ENCODE measurements at places on chromosomes 5 and 9.

DNA sequence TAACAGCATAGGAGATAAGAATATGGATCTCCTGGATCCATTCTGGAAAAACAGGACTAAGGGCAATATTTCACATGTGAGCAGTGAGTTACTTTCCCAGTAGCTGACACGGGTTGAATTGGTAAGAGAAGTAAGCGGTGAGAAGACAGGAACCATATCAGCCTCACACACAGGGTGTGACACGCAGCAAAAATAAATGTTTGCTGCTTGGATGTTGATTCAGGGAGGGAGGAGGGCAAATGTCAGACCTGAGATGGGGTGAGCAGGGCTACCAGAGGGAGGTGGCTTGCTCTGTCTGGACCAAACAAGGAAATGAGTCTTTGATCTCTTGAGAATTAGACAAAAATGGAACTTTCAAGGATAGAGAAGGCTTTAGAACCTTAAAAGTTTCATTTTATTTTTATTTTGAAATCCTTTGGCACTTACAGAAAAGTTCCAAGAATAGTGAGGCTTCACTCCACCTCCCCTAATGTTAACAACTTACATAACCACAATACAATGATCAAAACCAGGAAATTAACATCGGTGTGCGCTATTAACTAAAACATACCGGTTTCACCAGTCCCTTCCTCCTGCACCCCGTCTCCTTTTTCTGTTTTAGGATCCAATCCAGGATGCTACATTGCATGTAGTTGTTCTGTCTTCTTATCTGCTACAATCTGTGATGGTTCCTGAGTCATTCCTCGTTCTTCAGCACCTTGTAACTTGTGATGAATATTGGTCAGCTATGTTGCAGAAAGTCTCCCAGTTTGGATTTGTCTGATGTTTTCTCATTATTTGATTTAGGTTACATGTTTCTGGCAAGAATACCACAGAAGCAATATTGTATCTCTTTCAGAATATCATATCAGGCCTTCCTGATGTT lies 20.5 kb upstream of the ARHGEF28 start:
- no peak for DNase-seq

DNA sequence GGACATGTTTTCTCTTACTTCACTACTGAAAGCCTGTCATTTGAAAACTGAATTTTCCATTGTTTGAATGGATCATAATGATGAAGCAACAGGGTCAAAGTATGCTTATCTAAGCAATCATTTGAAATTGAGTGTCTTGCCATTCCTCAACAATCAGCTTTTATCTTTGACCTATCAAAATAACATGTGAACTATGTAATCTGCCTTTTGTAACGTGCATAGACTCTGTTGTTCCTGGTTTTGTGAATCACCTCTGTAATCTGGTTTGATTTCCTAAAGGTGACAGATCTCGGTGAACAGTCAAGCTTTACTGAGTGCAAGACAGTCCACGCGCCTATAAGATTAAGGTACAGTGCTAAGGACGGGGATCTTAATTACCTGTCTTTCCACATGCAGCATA lies 3.3 kb downstream of the MEF2C start:
- DNase-seq: no peak

DNA sequence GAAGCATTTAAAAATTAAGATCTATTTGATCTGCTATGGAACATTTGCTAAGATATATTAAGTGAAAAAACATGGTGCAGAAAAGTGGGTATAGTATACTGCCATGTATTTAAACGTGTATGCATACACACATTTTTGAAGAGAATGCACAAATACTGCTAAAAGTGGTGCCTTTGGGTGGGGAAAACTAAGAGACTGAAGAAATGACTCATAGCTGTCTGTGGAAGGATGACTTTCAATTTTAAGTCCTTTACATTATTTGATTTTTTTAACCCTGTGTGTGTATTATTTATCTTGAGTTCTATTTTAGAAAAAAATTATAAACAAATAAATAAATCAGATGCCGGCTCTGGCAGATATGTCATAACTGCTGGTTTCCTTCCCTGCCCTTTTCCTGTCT lies 120.7 kb upstream of the SLIT3 start:
- no peak for DNase-seq

DNA sequence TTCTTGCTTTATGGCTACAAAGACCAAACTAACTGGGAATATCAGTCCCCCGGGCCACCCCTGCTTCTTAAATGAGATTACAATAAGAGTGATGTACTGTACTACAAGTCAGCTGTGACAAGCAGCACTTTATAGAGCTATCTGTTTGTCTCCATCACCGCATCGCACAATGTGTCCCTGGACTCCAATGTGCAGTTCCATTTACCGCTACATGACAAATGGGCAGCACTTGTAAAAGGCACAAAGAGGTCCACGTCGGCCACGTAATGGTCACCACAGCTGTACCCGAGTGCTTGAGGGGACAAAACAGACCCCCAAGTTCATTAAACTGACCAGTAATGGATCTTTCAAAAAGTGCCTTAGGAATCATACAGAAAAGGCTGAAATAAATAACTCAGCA lies 54.1 kb downstream of the PSMB7 start:
- no peak for DNase-seq

DNA sequence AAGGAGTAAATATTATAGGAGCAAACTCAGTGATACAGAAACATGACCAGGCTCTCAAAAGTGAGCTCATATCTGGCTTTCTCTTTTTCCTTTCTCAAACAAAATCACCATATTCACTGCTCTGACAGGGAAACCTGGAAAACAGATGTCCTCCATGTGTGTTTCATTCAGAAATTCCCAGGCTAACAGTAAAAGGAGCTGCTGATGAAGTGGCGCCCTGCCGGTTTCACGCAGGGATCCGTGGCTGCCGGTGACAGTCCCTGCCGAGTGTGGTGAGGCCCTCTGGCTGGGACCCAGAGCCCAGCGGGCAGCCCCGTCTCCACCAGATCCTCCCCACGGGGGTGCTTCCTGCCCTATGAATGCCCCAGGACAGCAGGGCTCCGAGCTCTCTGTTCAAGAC lies 208.1 kb downstream of the GNA14 start:
- no peak for DNase-seq

- no peak for DNase-seq
These were observed 59.7 kb downstream of the RCL1 start for GRCh38 chr9:4852419-4852818.

- peak; percentile 66 for DNase-seq
These were observed 16.8 kb upstream of the NSD1 start for GRCh38 chr5:177116631-177117373.

DNA sequence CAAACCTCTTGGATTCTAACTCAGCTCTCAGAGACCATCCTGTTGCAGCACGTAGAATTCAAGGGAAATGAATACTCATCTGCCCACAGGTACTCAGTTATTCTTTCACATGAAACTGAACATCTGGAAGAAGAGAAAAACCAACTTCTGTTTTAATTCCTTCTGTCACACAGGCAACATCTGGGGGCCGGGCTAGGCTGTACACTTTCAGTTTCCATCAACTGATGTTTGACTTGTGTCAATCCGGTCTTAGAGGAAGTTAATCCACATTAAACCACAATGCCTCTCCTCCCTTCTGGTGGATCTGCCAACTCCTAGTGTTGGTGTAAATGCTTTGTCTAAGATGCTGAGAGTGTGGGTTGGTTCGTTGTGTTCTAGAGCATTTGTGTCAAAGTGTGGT lies 17.6 kb downstream of the DMRT3 start:
- no peak for DNase-seq

DNA sequence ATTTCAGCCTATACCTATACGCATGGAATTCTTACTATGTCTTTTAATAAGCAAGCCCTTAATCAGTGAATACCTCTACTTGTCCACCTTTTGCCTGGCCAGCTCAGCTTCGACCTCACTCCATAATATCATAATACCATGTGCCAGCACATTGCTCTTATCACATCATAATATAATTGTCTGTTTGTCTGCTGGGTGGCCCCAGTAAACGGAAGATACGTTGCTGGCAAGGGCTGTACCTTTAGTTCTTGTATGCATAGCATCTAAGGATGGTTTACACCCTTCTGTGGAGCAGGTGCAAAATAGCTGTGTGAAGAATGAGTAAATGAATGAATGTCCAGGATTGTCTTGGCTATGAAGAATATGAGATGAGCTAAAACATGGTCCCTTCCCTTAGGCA lies 29.9 kb downstream of the SV2C start:
- no peak for DNase-seq

DNA sequence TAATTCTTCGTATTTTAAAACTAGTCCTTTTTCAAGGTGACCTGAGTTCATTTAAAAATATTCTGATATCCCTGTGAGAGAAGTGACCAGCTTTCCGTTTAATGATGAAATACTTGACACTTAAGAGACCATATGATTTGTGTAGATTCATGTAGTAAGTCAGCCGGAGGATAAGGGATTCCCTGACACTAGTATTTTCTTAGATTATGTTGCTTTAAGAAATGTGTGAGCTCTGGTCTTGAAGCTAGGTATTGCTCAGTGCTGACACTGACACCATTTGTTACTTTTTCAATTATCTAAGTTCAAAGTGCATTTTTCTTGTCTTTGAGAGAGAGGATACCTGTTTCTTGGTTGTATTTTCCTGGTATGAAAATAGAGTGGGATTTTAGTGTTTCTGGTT lies 4.2 kb downstream of the NIPBL start:
- no peak for DNase-seq

DNA sequence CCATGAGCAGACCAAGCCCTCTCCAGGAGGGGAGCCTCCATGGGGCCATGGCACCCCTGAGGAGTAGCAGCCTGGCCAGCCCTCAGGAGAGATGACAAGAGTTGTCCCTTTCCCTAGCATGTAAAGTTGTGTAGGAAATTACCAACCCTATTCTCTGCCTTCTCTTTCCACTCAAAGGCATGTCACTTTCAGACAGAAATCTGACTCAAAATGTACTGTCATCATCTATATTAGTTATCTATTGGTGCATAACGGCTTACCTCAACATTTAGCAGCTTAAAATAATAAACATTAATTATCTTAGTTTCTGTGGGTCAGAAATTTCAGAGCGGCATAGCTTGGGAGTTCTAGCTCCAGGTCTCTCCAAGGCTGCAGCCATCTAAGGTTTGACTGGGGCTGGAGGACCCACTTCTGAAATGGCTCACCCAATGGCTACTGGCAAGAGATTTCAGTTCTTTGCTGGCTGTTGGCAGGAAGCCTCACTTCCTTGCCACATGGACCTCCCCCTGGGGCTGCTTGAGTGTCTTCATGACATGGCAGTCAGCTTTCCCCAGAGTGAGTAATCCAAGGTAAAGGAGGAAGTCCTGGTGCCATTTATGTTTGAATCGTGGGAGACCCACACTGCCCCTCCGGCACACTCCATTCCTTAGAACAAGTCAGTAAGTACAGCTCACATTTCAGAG lies 632.3 kb downstream of the CCDC171 start:
- no peak for DNase-seq

GRCh38 chr9:109012009-109012875 lies 1.1 kb downstream of the CTNNAL1 start:
- DNase-seq: no peak

DNA sequence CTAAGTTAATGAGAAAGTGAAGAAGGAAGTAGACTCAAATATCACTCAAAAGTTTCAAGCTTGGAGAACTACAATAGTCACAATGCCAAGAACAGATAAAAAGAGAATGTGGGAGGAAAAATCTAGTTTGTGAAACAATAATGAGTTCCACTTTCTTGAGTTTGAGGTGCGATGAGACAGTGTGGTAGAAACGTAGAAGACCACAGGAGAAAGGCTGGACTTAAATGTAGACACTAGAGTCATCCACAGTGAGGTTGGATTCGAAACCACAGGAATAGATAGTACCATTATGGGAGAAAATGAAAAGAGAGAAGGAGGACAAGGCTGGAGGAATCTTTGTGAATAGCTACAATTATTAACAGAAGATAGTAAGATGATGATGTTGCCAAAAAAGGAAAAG lies 141.1 kb upstream of the LRRTM2 start:
- no peak for DNase-seq

DNA sequence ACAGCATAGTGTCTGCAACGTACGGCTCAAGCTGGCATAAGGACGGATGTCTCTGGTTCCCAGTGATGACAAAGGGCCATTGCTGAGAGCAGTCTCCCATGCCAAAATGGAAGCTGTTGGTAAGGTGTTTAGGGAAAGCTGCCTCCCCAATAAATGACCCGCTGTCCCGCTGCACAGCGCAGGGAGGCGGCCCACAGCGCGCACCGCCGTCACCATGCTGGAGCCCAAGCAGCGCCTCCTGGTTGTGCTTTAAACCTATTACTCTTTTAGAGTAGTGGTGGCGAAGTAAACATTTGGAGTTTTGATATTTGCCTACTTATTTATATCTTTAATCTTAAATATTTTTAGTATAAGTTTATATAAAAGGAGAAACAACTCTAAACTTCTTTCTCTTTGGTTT lies 70.4 kb upstream of the C5orf63 start:
- no peak for DNase-seq

DNA sequence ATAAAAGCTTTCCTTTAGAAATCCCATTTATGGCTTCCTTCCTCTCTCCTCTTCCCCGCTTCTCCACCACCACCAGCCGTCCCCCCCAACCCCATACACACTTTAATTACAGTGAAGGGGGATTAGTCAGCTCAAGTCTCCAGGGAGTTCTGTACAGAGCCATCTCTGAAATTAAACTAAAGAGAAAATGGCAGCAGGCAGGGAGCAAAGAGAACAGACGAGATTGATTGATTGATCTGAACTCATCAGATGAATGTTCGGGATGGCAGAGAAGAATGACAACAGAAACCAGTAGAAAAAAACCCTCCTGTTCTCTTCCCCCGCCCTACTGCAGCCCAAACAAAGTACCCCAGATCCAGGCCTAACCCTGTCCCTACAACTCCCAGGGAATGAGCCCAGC lies 241.7 kb upstream of the PANK3 start:
- DNase-seq: no peak

DNA sequence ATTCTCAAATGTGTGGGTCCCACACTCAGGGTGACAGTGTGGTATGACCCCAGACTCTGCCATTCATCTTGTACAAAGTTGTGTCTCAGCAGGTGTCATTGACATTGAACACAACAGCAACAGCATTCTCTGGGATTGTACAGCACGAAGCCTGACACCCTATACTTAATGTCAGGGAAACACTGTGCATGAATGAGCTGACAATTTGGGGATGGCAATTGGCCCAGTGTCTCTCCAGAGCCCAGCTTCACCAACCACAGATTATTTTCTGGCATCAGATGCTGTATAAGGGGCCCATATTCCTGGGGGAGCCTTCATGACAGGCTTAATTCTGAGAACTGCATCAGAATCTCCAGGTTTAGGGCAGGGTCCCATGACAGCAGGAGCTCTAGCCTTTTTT lies 143.2 kb downstream of the GCNT1 start:
- no peak for DNase-seq

DNA sequence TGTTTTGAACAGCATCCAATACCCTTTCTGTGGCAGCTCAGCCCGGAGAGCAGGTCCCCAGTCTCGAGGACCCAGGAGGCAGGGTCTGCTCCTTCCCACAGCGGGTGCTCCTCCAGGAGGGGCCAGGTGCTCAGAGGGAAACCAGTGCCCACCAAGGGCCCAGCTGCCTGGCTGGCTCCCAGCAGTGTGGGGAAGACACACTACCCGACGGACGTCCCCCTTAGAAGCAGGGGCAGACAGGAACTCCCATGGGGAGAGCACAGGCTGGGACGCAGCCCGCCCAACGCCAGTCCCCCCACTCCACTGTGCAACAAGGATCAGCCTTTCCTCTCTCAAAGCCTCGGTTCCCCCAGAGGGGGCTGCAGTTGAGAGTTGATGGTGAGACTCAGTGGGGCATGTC lies 57.6 kb downstream of the ADAMTS2 start:
- DNase-seq: no peak
